ENCODE measurements at places on chromosomes 4 and X. TPM values are rescaled to one million over a fixed set of nuclear protein-coding genes. Genes with fewer than 3 reads are reported as not detected.

Gene DUSP9
- polyA plus RNA-seq: not detected

Gene CENPVL1
- polyA plus RNA-seq: not detected

Gene GPRASP2
- polyA plus RNA-seq: 38.7 TPM

Gene STPG2
- 0.32 TPM for polyA plus RNA-seq

Gene LANCL3
- polyA plus RNA-seq: 4.3 TPM

Gene TXLNG
- polyA plus RNA-seq: 16.6 TPM

Gene CLDN22
- polyA plus RNA-seq: 1.3 TPM

Gene MAB21L2
- not detected for polyA plus RNA-seq

Gene HS3ST1
- polyA plus RNA-seq: 3.7 TPM

Gene USP17L24
- not detected for polyA plus RNA-seq

Gene CTAG1A
- polyA plus RNA-seq: not detected

Gene ADAMTS3
- polyA plus RNA-seq: 8.9 TPM

Gene HS6ST2
- 22.8 TPM for polyA plus RNA-seq

Gene ENAM
- 0.14 TPM for polyA plus RNA-seq

Gene CCDC160
- 2.2 TPM for polyA plus RNA-seq

Gene ARMCX2
- 109 TPM for polyA plus RNA-seq

Gene RNF4
- polyA plus RNA-seq: 57.0 TPM

Gene PASD1
- 0.06 TPM for polyA plus RNA-seq

Gene SH3RF1
- polyA plus RNA-seq: 19.8 TPM

Gene ENPEP
- polyA plus RNA-seq: 45.5 TPM

Gene RTL9
- 0.35 TPM for polyA plus RNA-seq

Gene RNF150
- polyA plus RNA-seq: 12.6 TPM

Gene BEX4
- 74.9 TPM for polyA plus RNA-seq

Gene ALB
- polyA plus RNA-seq: 6.2 TPM

Gene ACOT9
- polyA plus RNA-seq: 43.6 TPM

Gene NDNF
- polyA plus RNA-seq: 206 TPM

Gene IQSEC2
- polyA plus RNA-seq: 11.5 TPM

Gene FAM156B
- polyA plus RNA-seq: 18.4 TPM

Data from right lung (tissue), 10 donors.